ENCODE measurements at places on chromosomes 6 and 20. TPM values are rescaled to one million over a fixed set of nuclear protein-coding genes. Genes with fewer than 3 reads are reported as not detected.

GRCh38 chr6:33249732-33250630 is 21.7 kb downstream of the VPS52 start:
- peak; percentile 35 for DNase-seq

- no peak for DNase-seq
These were observed 194.7 kb upstream of the RREB1 start for GRCh38 chr6:6912817-6913744.

DNA sequence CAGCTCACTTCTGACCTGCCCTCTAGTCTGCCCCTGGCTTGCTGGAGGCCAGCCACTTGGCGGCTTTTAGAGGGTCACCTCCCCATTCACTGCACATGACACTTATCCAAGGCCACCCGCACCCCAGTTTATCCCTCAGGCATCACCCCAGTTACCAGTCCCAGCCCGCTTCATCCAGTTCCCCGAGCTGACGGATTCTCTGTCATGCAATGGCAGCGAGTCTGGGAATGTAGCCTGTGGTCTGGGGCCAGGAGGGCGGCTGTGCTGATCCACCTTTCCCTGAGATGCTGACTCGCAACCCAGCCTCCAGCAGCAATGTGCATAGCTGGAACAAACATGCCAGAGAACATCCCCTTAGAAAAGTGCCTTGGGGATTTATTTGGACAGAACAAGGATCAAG is 25.8 kb downstream of the SYNDIG1 start:
- DNase-seq: no peak

DNA sequence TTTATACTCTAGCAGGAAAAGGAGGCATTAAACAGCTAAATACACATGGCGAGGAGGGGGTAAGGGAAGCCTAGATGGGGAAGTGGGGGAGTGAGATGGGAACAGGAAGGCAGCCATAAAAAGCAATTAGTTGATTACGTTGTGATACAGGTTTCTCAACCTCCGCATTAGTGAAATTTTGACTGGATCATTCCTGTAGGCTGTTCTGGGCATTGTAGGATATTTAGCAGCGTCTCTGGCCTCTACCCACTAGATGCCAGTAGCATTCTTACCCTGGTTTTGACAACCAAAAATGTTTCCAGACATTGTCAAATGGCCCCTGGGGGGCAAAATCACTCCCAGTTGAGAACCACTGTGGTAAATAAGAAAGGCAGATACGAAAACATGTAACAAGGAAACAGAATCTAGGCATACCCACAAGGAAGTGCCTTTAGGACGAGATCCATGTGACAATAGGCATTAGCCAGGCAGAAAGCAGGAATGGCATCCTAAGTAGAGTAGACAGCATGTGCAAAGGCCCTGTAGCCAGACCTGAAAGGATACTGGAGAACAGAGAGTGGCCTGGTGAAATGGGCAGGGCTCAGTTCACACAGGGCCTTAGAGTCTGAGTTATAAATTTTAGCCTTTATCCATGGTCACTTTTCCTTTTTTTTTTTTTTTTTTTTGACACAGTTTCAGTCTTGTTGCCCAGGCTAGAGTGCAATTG is 25.8 kb upstream of the PTPN1 start:
- DNase-seq: no peak

NRSN1 gene
- not detected for total RNA-seq

BPI gene
- not detected for total RNA-seq

TRIM39 gene
- 7.6 TPM for total RNA-seq
